ENCODE measurements at places on chromosomes 1 and 21.

- DNase-seq = no peak
These were observed 49.5 kb upstream of the DNAJC6 start for GRCh38 chr1:65259816-65260215.

GRCh38 chr21:40454057-40454456 is 392.9 kb downstream of the DSCAM start:
- no peak for DNase-seq

- no peak for DNase-seq
These were observed 163.8 kb downstream of the EIF4G3 start for GRCh38 chr1:21012937-21013336.

- no peak for DNase-seq
These were observed 246.5 kb upstream of the C1orf174 start for GRCh38 chr1:4146614-4147013.

DNA sequence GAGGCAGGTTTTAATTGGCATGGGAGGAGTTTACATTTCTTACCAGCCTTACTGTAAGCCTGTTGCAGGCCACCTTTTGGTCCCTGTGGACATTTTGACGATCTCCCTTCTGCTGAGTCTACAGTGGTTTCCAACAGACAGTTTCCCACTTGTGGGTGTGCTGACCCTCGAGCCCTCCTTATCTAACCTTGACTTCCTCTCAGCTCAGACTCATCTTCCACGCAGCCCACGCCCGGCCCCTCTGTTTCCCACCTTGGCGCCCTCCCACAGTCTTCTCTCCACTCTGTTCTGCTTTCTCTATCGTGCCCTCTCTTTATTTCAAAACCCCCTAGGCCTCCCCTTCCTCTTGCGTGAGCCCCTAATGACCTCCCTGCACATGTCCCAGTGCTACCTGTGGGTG is 6.1 kb upstream of the ARL8A start:
- DNase-seq = no peak

GRCh38 chr1:43711524-43712386 is 4.4 kb downstream of the ST3GAL3 start:
- DNase-seq = no peak

GRCh38 chr1:243293941-243294722 is 38.3 kb downstream of the SDCCAG8 start:
- no peak for DNase-seq
